ENCODE measurements at places on chromosomes 5 and 9.
A peak's percentile ranks its signal among the peaks of the same experiment; 100 is the strongest.

DNA sequence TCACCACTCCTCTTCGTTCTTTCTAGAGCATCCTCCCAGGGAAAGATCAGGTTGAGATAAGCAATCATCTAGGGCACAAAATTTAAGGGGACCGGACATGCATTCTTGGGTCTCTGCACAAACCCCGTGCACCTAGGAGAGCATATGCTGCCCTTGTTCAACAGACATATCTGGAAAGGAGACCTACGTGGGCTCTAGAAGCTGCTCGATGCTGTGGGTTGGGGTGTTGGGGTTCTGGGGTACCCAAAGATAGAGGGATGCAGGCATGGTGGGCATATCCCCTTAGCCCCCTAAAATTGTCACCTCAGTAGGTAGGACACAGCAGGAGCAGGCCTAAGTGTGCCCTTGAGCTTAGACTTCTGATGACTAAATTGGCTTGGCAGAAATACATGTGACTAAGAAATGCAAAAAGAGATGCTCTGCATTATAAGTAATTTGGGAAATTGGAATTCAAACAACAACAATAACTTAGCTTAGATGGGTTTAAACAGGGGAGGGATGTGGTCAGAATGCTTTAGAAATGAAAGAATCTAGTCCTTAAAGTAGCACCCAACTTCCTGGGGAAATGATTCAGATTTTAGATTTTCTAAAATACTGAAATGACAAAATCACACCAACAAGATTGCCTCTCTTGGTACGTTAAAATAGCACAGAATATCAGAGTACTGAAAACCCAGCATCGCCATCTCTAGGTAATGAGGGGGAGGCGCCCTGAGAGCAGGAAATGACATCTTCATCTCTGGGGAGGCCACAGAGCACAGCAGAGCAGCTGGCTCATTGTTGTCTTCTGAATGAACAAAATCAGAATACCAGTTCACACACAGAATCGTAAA is 172.3 kb downstream of the GNA14 start:
- DNase-seq, result no peak

GRCh38 chr9:4794691-4795090 is 1.9 kb downstream of the RCL1 start:
- DNase-seq, result no peak

DNA sequence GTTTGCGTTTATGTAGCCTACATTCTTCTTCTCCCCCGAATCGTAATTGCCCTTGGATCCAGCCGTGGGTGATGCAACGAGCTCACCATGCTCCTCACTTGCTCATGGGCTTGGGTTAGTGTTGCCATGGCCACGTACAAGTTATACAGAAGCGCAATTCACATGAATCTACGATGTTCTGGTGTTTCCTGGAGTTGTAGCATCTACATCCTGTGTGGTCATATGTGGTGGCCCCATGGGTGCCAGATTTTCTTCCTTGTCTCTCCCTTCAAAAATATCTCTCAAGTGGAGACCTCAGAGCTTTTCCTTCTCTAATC is 115.3 kb downstream of the TLE4 start:
- DNase-seq, result no peak

GRCh38 chr5:34057118-34057517 is 14.1 kb upstream of the C1QTNF3 start:
- DNase-seq, result no peak

DNA sequence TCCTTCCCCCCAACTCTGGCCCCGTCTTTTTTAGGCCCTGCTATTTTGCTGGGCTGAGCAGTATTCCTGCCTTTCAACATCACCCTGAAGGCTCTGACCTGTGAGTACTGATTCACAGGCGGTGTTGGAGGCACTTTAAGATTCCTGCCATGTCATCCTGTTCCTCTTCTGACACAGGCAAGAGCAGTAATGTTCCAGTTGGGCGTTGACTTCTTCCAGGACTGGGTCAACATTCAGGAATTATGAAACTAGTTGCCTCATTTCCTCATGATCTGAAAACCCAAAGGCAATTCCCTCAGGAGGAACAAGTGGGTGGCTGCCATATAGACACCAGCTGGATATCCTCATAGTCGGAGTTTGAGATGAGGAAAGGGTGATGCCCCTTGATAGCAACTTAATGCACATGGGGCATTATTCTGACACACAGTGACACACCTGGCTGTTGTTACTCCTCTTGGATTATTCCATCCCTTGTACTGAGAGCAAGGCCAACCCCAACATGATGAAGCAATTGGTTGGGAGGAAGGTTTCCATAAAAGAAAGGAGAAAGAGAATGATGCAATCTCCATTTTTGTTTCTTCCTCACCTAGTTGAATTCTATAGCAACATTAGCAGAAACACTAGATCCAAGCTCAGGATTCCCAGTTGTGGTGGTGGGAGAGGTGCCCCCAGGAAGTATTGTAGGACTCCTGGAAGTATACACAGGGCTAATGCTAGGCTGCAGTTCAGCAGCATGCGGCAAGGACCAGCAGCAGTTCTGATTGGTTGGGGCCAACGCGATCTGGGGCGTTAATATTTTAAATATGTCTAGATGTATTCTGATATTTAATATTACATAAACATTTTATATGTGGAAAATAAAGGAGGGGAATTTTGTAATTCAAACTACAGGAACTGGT is 19.6 kb upstream of the GLRX start:
- no peak for DNase-seq

- no peak for DNase-seq
Observed at GRCh38 chr9:130328349-130328801, 62.8 kb downstream of the HMCN2 start.

GRCh38 chr5:63700241-63700640 is 262.0 kb downstream of the HTR1A start:
- no peak for DNase-seq

GRCh38 chr5:52804981-52805380 is 17.3 kb downstream of the ITGA1 start:
- DNase-seq, result no peak

GRCh38 chr5:171821286-171821685 is 35.7 kb downstream of the SMIM23 start:
- no peak for DNase-seq

DNA sequence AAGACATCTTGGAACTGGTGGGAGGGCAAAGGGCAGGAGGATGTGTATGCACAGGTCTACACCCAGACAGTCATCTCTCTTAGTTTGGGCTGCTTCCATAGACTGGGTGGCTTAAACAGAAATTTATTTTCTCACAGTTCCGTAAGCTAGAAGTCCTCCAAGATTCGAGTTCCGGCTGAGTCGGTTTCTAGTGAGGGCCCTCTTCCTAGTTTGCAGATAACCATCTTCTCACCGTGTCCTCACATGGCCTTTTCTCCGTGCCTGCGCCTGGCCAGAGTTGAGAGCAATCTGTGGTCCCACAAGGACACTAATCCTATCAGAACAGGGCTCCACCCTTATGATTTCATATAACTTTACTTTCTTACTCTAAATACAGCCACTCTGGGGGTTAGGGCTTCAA is 4.1 kb downstream of the SMIM32 start:
- no peak for DNase-seq

- no peak for DNase-seq
Observed at GRCh38 chr5:84306601-84307000, 78.1 kb downstream of the EDIL3 start.

GRCh38 chr9:91720751-91721705 is 229.0 kb downstream of the ROR2 start:
- DNase-seq, result no peak

DNA sequence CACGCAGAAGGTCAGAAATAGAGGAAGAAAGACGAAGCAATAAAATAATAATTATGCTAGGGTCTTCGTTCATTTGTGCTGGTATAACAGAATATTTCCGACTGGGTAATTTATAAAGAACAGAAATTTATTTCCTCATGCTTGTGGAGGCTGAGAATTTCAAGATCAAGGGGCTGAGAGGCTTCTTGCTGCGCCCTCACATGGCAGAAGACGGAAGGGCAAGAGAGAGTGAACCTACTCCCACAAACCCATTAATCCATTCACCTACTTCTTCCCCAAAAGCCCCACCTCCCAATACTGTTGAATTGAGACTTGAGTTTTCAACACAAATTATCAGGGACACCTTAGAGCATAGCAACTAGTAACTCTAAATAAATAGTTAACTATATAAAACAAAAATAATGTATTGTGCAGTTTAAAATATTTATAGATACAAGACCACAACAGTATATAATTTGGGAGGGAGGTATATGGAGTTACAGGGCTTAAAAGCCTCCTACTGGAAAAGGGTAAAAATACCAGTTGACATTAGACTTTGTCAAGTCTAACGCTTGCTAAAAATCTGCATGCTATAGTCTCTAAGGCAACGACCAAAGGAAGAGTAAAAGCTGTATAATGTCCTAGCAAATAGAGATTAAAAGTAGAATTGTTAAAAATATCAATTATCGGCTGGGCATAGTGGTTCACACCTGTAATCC is 40.3 kb upstream of the NAA35 start:
- DNase-seq, result peak; percentile 56

GRCh38 chr9:33140401-33141360 is 26.5 kb downstream of the B4GALT1 start:
- DNase-seq, result no peak

- DNase-seq, result no peak
Observed at GRCh38 chr5:97102010-97102470, 40.4 kb downstream of the LIX1 start.

- no peak for DNase-seq
Observed at GRCh38 chr5:141121985-141122384, 367 bp downstream of the PCDHB4 start.

GRCh38 chr9:124286292-124286931 is 28.7 kb downstream of the NEK6 start:
- DNase-seq, result peak; percentile 78

DNA sequence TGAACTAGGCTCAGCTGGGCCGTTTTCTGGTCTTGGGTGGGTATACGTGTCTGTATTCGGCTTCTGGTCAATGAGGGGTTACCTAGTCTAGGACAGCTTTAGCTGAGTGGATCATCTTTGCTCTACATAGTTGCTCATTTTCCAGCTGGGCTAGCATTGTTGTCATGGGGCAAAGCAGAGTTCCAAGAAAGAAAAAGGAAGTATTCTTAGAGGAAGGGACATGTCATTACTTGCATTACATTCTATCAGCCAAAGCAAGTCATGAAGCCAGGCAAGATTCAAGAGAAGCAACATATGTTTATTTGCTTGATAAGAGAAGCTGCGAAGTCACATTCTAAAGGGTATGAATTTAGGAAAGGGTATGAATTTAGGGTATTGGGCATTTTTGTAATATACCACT is 396.5 kb downstream of the ZNF608 start:
- no peak for DNase-seq

DNA sequence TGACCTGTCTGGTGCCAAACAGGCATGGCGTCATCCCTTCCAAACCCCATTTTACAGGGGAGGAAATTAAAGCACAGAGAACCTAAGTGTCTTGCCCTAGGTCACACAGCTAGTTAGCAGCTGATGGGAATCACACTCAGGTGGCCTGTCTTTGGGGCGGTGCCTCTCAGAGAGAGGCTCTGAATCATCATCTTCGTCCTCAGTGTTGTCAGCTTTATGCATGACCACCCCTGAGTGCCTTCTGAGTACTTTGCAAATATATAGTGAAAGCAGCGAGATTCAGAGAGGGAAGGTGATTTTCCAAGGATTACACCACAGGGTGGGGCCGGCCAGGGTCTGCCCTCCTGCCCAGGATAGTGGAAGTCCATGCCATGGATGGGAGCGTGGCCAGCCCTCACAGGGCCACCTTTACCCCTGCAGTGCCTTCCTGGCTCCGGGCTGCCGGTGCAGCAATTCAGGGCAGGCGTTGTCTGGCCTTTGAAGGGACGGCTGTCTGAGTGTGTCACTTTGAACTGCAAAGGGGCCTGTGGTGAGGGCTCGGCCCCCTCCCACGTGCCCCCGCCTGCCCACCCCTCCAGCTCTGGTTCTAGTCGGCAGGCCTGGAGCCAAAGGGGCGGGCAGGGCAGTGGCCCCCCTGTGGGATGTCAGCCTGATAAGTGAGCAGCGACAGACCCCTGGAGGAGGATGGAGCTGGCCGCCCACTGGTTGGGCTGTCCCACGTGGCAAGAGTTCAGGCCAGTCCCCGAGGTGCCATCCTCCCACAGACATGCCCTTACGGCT is 16.9 kb downstream of the LMX1B start:
- no peak for DNase-seq

DNA sequence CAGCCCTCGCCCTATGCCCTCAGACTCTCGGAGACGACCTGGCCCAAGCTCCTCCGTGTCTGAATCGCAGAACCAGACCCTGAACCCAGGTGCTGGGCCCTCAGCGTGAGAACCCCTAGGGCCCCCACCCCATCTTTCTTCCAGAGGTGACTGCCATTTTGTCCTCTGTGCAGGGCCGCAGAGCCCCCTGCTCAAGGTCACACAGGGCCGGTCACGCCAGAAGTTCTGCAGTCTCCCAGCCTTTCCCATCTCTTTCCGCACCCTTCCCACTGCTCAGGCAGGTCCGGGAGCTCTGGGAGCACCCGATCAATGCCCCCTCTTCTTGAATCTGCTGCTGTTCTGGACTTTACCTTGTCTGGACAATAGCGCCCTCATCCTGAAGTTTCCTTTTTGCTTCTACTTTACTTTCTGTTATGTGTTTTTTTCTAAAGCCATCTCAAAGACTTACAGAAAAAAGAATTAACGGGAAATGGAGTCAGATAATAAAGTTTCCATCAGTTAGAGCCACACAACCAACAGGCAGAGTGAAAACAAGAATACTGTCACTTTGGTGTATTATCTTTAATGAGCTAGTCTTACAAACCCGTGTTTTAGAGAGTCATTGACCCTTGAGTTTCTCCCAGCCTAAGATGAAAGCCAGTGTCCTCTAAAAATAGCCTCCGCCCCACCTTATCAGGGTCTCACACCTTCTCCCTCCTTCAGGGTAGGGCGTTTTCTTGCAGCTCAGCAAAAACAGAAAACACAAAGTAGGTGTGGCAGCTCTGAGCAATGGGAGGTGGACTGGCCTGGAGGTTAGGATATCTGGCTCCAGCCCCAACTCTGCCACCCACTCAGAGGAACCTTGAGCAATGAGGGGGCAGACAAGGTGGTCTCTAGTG is 1.8 kb downstream of the TMOD1 start:
- no peak for DNase-seq

GRCh38 chr5:159510282-159510681 is 180.0 kb upstream of the IL12B start:
- peak; percentile 14 for DNase-seq

- DNase-seq, result no peak
Observed at GRCh38 chr9:107288701-107289100, 5.6 kb downstream of the RAD23B start.

GRCh38 chr5:161803-162110 is 29.5 kb upstream of the LRRC14B start:
- DNase-seq, result no peak

DNA sequence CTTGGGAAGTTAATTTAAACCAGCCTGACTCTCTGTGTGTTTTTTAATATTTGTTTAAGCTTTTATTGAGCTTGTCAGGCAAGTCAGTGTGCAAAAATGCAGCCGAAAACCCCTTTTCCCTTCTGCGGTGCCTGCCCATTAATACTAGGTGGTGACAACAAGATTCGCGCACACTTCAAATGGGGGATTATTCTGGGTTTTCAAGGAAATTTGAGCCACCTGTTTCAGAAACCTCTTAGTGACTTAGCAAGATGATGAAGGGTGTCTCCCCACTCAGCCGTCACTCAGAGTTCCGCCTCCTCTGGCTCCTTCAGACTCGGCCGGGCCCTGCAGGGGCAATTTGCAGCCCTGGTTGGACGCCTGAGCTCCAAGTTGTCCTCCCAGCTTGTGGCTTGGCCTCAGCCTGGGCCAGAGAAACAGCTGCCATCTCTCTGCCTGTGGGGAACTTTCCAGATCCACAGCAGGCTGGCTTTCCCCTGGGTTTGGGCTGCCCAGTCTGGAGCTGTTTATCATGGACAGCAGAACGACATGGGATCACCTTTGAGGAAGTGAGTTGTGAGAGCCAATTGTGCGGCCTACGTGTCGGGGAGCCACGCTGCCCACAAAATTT is 75.9 kb downstream of the SPRY4 start:
- no peak for DNase-seq

GRCh38 chr5:59333416-59333815 is 560.1 kb downstream of the PDE4D start:
- DNase-seq, result no peak

All from Calu3 (cell line).